Anterior cingulate cortex (tissue), 58 donors: ENCODE measurements at places on chromosomes 13 and 19.
A peak's percentile ranks its signal among the peaks of the same experiment; 100 is the strongest.

GRCh38 chr13:109211616-109212015, 574.8 kb downstream of the IRS2 start:
- no peak for DNase-seq

DNA sequence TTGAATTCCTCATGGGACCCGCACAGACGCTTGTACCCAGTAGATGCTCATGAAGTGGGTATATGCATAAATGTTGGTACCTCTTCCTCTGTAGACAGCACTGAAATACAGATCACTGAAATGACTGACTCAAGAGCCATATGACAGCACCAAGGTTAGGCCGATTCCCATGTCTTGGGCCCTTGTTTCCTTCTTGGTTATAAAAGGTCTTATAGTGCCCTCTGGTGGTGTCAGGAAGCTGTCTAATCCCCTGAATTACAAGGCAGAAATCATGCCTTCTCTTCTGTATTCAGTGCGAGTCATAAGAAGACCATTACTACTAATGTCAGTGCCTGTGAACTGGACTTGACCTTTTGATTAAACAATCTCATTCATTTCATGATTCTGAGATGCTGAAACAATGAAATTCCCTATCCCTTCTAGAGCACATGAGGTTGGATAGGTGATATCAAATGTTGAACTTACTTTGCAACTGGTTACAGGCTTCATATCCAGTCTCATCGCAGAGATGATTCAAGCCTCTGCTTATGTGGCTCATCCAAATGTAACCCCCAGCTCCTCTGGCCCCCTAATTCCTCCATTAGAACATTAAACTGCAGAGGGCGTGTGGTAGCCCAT, 59.7 kb downstream of the SPATA13 start:
- DNase-seq: peak; percentile 33

GRCh38 chr13:97373787-97374186, 60.2 kb upstream of the RAP2A start:
- DNase-seq: no peak

DNA sequence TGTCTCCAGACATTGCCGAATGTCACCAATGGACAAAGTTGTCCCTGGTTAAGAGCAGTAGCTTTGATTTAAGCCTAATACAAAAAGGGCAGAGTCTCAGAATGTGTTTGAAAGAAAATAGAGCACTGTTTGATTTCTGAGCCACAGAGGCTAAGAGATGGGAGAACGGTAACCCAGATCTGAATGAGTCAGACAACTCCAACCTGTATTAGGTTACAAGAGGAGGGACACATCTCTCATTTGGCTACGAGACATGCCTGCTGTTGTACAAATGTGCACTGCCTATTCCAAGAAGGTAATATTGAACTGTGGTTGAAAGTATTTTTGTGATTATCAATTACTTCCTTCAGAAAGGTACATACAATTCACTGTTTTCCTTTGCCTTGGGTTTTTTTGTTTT, 4.9 kb upstream of the HSPH1 start:
- DNase-seq: no peak

DNA sequence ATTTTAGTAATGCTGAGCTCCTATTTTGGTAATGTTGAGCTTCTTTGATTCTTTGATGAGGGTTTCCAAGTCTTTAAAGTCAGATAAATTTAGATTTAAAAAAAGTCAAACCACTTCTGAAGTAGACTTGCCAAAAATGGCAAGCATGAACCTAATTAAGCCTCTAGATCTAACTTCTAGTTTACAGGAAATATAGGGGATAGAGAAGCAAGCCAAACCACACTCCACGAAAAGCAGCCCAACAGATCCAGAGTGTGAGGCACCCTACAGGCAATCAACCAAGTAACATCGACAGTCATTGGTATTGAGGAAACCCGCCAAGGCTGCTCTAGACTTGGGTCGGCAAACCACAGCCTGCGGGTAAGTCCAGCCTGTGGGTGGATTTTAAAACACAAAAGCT, 3.7 kb downstream of the GGACT start:
- DNase-seq: no peak

GRCh38 chr13:112241288-112241687, 134.9 kb upstream of the SPACA7 start:
- DNase-seq: no peak

DNA sequence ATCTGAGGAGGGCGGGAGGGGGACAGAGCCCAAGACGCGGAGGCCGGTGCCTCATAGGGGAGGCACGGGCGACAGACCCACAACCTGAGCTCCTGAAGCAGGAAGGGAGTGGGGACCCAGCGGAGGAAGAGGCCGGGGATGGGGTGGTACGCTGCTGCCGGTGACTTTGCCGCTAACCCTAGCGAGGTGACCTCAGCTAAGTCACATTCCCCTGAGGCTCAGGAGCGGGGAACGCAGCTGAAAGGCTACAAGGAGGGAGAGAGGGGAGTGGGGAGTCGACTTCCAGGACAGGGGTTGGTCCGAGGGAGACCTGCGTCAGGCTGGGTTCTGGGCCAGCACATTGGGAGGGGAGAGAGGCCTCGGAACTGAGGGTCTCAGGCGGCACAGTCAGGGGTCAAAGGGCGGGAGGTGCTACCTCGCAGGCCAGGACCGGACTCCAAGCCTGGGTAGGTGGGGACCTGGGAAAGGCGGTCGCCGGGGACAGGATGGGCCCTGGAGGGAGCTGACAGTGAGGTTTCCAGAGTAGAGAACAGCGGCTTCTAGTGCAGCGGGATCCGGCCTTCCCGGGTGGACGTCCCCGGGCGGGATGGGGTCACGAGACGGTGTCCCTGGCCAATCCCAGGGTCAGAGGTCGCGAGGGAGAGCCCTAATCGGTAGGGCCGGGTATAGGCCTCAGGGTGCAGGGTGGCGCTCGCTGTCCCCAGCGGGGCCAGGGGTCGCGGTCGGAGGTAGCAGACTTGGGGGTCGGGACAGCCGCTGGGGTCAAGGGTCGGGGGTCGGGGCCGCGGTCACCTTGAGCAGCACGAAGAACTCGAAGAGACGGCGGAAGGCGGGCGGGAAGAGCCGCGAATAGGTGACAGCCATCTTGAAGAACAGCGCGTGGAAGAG, 699 bp downstream of the TMEM259 start:
- DNase-seq: no peak

- DNase-seq: no peak
These were observed 4.5 kb downstream of the DACH1 start for GRCh38 chr13:71862459-71862943.

DNA sequence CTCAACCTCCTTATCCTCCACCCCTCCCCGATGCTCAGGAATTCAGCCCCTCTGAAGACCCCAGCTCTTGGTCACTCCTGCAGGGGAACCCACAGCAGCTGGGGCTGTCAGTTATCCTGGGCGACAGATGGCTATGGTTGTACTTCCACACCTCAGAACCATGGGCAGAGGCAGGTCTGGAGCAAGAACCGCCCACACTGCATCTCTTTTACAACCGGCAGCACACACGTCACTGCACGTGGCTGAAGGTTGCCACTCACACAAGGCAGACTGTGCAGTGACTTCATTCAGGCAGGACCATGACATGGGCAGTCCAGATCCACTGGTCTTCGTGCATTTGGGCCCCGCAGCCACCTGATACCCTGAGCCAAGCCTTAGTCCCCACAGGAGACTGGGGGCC, 21.5 kb upstream of the SDHAF1 start:
- DNase-seq: peak; percentile 26

DNA sequence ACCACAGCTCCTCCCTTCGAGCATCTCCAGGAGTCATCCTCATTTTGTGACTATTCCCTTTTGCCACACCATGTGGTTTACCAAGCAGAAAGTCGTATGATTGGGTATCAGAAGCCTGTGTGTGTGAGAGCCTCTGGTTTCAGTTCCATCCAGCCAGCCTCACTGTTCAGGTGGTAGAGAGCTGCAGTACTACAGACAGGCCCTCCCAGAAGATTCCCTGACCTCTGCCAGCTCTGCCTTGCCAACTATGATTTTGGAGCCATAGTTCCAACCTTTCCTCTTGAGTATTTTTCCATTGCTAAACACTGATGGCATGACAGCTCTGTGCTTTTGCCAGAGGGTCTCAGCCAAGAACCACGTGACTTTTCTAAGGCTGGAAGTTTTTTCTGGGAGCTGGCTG, 82.5 kb downstream of the DHRS12 start:
- no peak for DNase-seq

- DNase-seq: no peak
These were observed 344.6 kb downstream of the RFC3 start for GRCh38 chr13:34162544-34162933.

DNA sequence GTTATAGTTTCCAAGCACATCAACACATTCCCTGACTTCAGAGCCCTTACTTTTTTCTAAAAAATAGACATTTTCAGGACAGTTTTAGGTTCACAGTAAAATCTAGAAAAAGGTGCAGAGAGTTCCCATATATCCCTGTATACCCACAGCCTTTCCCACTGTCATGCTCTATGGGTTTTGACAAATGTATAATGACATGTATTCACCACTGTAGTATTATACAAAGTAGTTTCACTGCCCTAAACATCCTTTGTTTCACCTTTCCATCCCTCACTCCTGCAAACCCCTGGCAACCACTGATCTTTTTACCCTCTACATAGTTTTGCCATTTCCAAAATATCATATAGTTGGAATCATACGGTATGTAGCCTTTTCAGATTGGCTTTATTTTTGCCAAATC, 15.6 kb downstream of the NAA16 start:
- no peak for DNase-seq

- DNase-seq: no peak
These were observed 10.6 kb downstream of the CD70 start for GRCh38 chr19:6580313-6580712.

DNA sequence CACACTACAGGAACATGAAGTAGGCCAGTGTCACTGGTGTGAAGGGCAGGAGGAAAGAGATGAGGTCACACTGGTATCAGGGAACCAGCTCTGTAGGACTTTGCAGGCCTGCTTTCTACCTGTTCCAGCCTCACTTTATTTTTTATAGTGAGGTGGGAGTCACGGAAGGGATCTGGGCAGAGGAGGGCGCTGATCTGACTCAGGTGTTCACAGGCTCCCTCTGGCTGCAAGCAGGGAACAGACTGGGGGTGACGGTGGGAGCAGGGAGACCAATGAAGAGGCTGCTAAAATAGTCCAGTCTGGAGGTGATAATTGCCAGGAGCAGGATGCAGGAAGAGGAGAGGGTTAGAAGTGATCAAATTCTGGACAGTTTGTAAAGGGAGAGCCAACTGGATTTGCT, 2.8 kb downstream of the THAP8 start:
- peak; percentile 7 for DNase-seq

DNA sequence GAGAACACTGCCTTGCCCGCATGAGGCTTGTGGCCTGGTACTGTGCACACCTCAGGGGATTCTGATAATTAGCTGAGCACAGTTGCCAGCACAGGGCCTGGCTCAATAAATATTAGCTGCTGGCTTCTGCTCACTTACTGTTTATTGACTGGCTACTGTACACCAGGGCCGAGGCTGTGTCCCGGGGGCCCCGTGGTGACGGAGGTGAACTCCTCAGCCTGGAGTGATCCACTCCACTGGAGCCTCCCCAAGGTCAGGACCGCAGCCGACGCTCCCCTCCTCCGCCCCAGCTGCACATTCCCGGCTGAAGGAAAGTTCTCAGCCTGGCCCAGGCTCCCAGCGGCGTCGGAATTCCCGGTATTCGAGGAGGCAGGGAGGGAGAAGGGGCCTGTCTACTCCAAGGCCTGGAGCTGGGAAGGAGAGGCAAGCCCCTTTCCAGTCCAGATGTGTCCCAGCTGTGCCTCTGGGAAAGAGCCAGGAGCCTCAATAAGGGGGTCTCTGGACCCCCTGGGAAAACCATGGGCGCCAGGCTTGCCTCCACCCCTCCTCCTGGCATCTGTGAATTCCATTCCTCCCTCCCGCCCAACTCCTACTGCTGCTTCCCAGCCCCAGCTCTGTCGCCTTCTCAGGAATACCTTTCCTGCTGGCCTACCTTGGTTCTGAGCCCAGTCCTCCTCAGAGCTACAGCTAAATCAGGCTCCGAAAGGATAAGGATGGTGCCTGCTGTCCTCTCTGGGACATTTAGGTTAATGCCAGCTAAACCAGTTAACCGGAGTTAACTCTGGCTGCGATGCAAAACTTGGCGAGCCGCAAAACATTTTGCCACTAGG, 7.3 kb downstream of the RPS16 start:
- DNase-seq: no peak

GRCh38 chr13:73945871-73946270, 188.3 kb downstream of the KLF12 start:
- DNase-seq: peak; percentile 8

DNA sequence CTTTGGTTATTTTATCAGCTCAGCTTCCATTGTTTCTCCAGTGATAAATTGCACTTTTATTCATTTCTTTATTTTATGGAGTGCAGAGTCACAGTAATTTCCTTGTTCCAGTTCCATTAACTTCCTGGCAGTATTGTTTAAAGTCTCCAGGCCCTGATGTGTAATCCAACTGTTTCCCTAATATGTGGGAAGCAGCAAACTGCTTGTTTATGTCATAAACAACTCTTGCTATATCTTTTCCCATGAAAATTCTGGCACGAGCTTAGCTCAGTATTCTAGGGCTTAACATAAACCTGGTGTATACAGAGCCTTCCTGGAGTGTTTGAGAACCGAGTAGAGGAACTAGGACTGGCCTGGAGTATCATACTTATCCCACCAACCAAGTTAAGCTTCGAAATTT, 83.5 kb upstream of the ARGLU1 start:
- DNase-seq: no peak

DNA sequence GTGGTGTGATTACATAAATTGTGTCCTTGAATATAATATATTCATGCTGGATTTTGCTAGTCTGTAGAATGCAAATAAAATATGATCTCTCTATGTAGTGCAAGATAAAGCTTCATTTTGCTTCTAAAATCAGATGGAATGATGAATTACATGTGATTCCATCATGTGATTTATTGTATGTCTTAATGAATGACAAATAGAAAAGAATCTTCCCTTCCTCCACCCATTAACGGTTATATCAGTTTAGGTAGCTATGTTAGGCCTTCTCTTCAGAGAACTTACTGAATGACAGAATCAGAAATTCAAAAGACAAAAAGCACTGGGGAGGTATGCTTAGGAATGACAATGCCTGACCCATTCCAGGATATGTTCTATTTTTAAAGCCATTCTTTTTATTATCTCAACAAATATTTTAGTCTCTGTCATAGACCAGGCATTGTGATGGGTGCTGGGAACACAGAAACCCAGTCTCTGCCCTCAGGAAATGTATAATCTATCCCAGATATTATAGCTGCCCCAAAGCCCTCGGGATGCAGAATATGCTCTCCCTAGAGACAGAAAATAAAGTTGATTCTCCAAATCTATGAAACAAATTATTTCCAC, 90.6 kb downstream of the TEX26 start:
- DNase-seq: no peak

DNA sequence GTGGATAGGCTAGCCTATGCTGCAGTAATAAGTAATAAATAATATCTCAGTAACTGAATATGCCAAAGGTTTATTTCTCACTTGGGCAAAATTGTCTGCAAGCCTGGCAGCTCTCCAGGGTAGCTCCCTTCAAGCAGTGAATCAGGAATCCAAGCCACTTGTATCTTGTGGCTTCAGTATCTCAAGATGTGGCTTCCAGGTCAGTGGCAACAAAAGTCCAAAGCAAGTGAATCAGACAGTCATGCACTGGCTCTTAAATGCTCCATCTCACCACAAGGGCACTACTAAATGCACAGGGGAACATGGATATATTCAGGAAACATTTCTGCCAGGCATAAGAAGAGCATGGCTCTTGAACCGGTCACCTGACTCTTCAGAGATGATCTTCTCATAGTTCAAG, 126.3 kb downstream of the KCTD12 start:
- no peak for DNase-seq
